Cardiac muscle cell (in vitro differentiated cells and primary cell): ENCODE measurements at places on chromosomes 3 and 15.

DNA sequence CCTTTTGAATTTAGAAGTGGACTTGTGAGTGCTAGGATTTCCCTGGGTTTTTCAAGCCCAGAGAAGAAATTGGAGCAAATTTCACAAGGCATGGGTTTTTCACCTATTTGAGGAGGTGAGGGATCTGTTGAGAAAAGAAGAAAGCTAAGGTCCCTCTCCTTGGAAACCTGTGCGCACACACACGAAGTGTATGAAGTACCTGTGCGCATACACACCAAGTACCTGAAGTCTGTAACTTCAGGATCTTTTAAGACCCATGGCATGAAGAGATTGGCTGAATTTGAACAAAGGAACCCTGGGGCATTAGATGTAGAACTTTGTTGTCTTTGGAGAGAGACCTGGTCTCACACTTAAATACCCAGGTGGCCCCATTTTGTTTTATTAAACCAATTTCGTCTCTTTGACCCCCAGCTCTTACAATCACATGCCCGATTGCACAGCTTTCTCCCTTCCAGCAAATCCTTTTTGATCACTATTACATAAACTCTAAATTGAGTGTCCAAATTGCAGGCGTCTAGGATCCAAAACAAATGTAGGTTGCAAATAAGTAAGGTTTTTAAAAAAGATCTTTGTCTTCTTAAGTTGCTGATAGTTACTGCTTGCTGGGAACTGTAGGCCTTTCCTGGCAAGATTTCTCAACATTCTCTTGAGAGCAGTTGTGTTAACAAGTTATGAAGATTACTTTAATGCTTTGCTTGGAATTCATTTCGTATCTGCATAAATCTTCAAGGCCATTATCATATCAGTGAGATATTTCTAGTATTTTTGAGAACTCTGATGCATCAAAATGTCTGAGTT, 64.3 kb downstream of the CMTM8 start:
- H3K27ac ChIP-seq, result no peak overlapping the region
- H3K27me3 ChIP-seq, result no peaks in the 10 kb centered on the region
- no peaks in the 10 kb centered on the region for H3K36me3 ChIP-seq
- no peak for DNase-seq

- H3K27me3 ChIP-seq, result no peaks in the 10 kb centered on the region
- no peak overlapping the region for H3K4me3 ChIP-seq
- peaks cover 8% of the 10 kb centered on the region for H3K36me3 ChIP-seq
Observed at GRCh38 chr15:72481015-72481659, 7.0 kb downstream of the ARIH1 start.

DNA sequence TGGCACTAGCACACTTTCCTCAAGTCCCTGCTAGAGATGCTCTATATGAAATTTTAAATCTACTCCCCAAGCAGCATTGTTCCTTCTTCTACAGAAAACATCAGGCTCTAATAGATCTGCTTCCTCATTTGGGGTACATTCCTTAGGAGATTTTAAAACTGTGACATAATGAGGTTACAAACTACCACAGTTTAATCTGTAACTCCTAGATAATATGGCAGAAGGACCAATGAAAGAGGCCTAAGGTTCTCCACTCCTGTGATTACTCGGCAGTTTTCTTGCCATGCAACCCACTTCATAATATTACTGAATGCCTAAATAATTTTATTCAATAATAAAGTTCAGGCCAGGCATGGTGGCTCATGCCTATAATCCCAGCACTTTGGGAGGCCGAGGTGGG, 16.1 kb downstream of the ZNF106 start:
- DNase-seq, result no peak
- H3K4me3 ChIP-seq, result no peak overlapping the region
- H3K4me1 ChIP-seq, result no peaks in the 10 kb centered on the region

- H3K36me3 ChIP-seq, result no peaks in the 10 kb centered on the region
- no peaks in the 10 kb centered on the region for H3K4me1 ChIP-seq
- peaks cover 4% of the 10 kb centered on the region for H3K27me3 ChIP-seq
- H3K4me3 ChIP-seq, result no peak overlapping the region
Observed at GRCh38 chr3:127848131-127849129, 26.1 kb upstream of the MGLL start.

- peaks cover 3% of the 10 kb centered on the region for H3K4me1 ChIP-seq
- H3K4me3 ChIP-seq, result no peak overlapping the region
- peaks cover 97% of the 10 kb centered on the region for H3K27me3 ChIP-seq
- no peaks in the 10 kb centered on the region for H3K36me3 ChIP-seq
- DNase-seq, result no peak
Observed at GRCh38 chr3:181705086-181705480, 6.6 kb upstream of the SOX2 start.

- no peak for DNase-seq
- H3K27ac ChIP-seq, result no peak overlapping the region
- H3K36me3 ChIP-seq, result no peaks in the 10 kb centered on the region
- no peaks in the 10 kb centered on the region for H3K27me3 ChIP-seq
- H3K4me1 ChIP-seq, result no peaks in the 10 kb centered on the region
Observed at GRCh38 chr3:160128056-160128455, 97.2 kb upstream of the C3orf80 start.

GRCh38 chr15:81080996-81081395, 53.1 kb upstream of the CFAP161 start:
- no peak overlapping the region for H3K27ac ChIP-seq
- H3K36me3 ChIP-seq, result no peaks in the 10 kb centered on the region
- no peaks in the 10 kb centered on the region for H3K27me3 ChIP-seq
- no peak for DNase-seq
- H3K4me3 ChIP-seq, result no peak overlapping the region

DNA sequence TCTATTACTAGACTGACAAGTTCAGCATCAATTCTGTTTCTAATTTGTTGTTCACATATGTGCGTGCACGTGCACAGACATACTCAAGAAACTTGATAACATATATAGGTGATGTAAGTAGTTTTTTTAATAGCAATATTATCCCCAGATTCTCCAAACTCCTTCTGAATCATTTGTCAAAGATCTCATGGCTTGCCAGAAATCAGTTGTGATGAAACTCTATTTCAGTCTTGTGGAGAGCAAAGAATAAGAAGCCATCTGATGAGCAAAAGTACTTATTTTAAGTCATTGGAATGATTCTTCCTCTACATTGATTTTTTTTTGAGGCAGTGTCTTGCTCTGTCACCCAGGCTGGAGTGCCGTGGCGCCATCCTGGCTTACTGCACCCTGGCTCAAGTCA, 167.0 kb upstream of the TBL1XR1 start:
- peaks cover 4% of the 10 kb centered on the region for H3K4me1 ChIP-seq
- H3K4me3 ChIP-seq, result no peak overlapping the region
- no peak for DNase-seq
- H3K27ac ChIP-seq, result no peak overlapping the region
- H3K27me3 ChIP-seq, result no peaks in the 10 kb centered on the region
- H3K36me3 ChIP-seq, result no peaks in the 10 kb centered on the region

- DNase-seq, result no peak
- H3K36me3 ChIP-seq, result no peaks in the 10 kb centered on the region
- no peaks in the 10 kb centered on the region for H3K27me3 ChIP-seq
- H3K4me1 ChIP-seq, result no peaks in the 10 kb centered on the region
Observed at GRCh38 chr3:181302960-181303359, 313.4 kb upstream of the DNAJC19 start.

DNA sequence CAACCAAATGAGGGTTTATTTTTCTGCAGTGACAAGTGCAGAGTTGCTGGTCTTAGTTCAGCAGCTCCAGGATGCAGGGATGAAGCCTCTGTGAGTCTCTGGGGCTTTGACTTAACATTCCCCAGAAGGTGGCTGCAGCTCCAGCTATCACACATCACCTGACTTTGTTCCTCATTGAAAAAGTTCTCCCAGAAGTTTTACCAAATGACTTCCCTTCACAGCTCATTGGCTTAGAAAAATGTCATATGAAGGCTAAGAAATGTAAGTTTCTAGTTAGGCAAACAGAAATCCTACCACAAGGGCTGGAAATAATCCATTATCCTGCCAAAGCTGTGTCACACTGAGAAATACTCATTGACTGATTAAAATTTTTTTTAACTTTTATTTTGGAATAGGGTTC, 184.9 kb downstream of the MINAR1 start:
- H3K27ac ChIP-seq, result no peak overlapping the region
- no peaks in the 10 kb centered on the region for H3K27me3 ChIP-seq
- no peak for DNase-seq
- no peaks in the 10 kb centered on the region for H3K36me3 ChIP-seq

- peaks cover 11% of the 10 kb centered on the region for H3K36me3 ChIP-seq
- H3K27me3 ChIP-seq, result no peaks in the 10 kb centered on the region
- DNase-seq, result no peak
- no peaks in the 10 kb centered on the region for H3K4me1 ChIP-seq
Observed at GRCh38 chr3:125556314-125556713, 36.3 kb upstream of the SNX4 start.

DNA sequence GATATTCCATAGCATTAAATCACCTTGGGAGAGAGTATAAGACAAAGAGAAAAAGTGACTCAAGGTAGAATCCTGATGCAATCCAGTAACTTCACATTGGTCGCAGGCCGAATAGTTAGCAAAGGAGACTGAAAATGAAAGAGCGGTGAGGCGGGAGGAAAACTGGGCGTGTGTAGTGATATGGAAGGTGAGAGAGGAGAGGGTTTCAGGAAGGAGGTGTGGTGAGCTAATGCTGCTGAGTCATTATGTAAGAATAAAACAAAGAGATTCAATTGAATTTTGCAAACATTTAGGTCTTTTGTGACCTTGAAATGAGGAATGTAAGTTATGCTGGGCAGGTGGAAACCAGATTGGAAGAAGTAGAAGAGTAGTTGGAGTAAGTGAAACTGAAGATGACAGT, 235.3 kb downstream of the C3orf38 start:
- H3K4me3 ChIP-seq, result no peak overlapping the region
- H3K4me1 ChIP-seq, result no peaks in the 10 kb centered on the region
- H3K36me3 ChIP-seq, result no peaks in the 10 kb centered on the region
- no peak overlapping the region for H3K27ac ChIP-seq
- DNase-seq, result no peak

- H3K27ac ChIP-seq, result no peak overlapping the region
- H3K36me3 ChIP-seq, result no peaks in the 10 kb centered on the region
- H3K4me3 ChIP-seq, result no peak overlapping the region
- peaks cover 11% of the 10 kb centered on the region for H3K4me1 ChIP-seq
- DNase-seq, result no peak
- no peaks in the 10 kb centered on the region for H3K27me3 ChIP-seq
Observed at GRCh38 chr15:35358824-35359223, 187.1 kb downstream of the DPH6 start.

- peaks cover 11% of the 10 kb centered on the region for H3K4me1 ChIP-seq
- peak; percentile 96 for DNase-seq
- H3K4me3 ChIP-seq, result no peak overlapping the region
- H3K27ac ChIP-seq, result peak overlapping the region; percentile 92
Observed at GRCh38 chr15:39140060-39140604, 440.7 kb upstream of the THBS1 start.
